Non-pigmented ciliary epithelial cell (primary cell): ENCODE measurements at places on chromosomes 6 and 20.

- no peak for DNase-seq
Observed at GRCh38 chr20:23143098-23143497, 57.0 kb upstream of the CD93 start.

DNA sequence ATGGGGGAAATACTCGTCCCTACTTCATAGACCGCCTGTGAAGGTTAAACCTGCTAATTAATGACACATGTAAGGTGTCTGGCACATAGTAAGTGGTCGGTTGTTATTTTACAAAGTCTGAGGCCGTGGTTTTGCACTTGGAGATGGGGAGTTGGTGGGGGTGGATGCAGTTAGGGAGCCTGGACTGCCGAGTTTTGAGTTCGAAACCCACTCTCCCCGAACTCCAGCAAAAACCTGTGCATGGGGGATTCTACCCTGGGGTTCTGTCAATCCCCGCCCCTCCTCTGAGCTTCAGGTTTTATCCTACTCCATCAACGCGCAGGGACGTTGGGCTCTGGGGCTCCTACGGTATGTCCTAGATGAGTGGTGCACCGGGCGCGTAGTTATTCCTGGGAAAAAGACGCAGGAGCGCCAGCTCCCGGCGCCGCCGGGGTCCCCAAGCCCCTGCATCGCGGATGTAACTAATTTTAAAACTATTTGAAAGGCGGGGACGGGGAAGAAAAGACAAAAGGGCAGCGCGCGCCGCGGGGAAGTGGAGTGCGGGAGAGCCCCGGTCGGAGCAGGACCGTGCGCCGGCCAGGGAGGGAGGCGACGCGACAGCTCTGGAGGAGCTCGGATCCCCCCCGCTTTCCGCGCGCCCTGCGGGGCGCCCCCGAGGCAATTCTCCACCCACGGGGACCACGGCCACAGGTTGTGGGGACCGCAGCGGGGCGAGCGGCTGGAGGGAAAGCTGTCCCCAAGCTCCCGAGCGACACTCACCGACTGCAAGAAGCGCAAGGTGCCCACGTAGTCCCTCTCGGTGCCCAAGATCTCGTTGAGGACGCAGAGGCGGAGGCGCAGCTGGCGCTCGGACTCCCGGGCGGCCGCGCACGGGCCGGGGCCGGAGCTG is 672 bp downstream of the PREX1 start:
- no peak for DNase-seq

GRCh38 chr20:35002426-35003210 is 47.0 kb downstream of the MYH7B start:
- no peak for DNase-seq

DNA sequence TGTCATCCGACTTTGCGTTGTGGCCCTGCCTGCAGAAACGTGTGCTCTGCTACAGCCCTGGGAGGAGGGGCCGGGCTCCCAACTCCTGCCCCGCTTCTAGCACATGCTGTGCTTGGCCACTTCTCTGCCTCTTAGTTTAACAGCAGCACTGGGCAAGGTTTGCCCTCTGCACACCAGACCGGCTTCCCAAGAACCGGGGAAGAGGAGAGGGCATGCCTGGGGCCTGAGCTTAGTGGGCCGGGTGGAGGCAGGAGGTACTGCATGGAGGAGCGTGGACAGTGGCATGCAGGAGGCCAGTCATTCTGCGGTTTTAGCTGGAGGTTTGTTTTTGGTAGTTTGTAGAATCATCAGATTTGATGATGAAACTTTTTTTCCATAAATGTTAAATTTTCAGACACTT is 45.5 kb downstream of the CEP43 start:
- DNase-seq: no peak

DNA sequence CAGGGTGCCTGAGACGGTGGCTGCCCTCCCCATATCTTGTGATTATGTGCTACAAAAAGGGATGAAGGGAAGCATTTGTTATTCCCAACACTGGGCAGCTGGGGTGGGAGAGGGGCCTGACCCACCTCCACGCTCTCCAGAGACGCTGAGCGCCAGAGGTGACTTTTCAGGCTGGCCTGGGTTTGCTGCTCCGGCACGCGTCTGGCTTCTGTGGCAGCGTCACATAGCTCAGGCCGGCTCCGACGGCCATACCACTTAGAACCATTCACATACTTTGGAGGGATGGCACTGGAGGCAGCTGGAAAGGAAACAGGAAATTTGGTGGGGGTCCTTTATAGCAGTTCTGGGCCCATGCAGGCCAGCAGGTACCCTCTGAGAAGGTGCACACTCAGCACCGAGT is 72.6 kb downstream of the NINL start:
- DNase-seq: no peak

- DNase-seq: no peak
Observed at GRCh38 chr6:108543175-108543940, 17.4 kb upstream of the FOXO3 start.

- DNase-seq: no peak
Observed at GRCh38 chr6:115668781-115669180, 391.9 kb downstream of the FRK start.

DNA sequence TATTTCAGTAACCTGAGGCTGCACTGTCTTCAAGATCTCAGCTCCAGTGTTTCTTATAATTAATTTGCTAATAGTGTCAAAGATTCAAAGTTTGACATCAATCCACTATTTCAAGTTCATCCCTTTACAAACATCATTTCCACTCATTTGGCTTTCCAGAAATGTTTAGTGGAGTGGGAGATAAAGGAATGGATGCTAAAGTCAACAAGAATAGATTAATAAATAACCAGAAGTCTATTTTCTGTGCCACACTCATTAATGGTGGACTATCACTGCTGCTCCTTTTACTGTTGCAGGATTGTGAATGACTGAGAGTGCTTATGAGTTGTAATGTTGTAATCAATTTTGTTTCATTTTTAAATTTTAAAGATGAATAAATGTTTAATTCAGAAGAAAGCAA is 28.4 kb upstream of the EPM2A start:
- no peak for DNase-seq

DNA sequence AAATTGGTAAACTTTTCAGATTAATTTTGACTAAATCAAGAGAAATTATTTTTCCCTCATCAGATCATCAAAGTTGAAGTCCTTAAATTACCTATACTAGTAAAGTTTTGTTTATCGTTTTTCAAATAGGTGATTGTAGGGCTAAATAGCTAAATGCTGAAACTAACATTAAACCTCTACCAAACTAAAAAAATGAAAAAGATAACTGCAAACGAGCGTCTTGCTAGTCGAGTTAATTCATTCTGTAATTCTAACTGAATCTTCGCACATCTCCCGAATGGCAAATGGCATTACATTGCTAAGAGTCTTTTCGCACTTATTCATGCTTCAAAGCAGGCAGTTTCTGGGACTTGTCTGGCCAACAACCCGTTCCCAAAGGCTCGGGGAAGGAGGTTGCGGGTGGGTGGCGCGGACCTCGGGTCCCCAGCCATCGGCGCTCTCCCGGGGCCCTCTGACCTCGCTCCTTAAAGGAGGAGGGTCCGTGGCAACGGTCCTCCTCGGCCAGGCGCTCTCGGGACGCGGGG is 43.8 kb downstream of the POPDC3 start:
- no peak for DNase-seq

GRCh38 chr20:5181958-5182357 is 55.1 kb downstream of the CDS2 start:
- DNase-seq: peak; percentile 38

DNA sequence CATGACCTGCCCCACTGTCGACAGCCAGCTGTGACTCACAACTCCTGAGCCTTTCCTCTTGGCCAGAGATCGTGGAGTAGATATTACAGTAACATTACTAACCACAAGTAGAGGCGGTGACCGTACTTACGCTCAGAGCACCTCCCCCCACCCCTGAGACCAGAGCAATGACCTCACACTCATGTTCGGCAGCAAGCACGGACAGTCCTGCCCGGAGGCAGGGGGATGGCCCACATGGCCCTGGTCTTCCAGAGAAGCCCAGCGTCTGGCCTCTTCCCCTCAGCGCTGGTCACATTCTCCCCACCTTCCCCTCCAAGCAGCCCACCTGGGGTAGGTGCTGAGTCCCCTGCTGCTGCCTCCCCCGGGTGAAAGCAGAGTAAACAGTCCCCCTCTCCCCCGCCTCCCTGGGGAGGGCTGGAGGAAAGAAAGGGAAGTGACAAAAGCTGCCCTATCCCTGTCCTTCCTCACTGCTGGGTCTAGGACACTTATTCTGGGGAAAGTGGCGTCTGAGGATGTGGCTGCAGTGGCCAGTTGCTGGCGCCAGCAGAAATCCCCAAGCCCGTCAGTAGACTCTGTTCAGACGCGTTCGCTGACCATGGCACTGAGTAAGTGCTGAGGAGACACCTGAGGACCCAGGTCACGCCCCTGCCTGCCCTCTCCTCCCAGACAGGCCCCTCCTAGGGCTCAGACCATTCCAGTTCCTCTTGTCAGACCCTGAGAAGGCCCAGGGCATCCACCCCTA is 68.5 kb downstream of the MRPL14 start:
- peak; percentile 99 for DNase-seq
